ENCODE measurements at places on chromosomes 1 and 21.

- DNase-seq = no peak
Measured at GRCh38 chr21:32021319-32021994, 148.6 kb downstream of the HUNK start.

GRCh38 chr1:12596007-12596821 lies 21.8 kb downstream of the DHRS3 start:
- no peak for DNase-seq

GRCh38 chr1:93629101-93630059 lies 52.3 kb downstream of the BCAR3 start:
- no peak for DNase-seq

DNA sequence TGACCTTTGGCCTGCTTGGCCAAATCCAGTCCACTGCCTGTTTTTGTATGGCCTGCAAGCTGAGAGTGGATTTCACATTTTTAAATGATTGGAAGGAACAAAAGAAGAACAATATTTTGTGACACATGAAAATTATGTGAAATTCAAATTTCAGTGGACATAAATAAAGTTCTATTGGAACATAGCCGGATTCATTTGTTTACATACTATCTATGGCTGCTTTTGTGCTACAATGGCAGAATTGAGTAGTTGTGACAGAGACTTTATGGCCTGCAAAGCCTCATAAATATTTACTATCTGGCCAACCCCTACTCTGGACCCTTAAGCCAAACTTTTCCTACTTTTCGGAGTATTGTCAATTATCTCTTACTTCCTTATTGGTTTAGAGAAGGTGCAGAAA lies 66.6 kb upstream of the IPO9 start:
- DNase-seq = no peak

GRCh38 chr1:84892705-84893618 lies at the start of gene LPAR3:
TSS of gene LPAR3 (minus strand) at chr1:84893206. CDS start at chr1:84866120, 27,086 bp downstream.
- DNase-seq = peak; percentile 16

DNA sequence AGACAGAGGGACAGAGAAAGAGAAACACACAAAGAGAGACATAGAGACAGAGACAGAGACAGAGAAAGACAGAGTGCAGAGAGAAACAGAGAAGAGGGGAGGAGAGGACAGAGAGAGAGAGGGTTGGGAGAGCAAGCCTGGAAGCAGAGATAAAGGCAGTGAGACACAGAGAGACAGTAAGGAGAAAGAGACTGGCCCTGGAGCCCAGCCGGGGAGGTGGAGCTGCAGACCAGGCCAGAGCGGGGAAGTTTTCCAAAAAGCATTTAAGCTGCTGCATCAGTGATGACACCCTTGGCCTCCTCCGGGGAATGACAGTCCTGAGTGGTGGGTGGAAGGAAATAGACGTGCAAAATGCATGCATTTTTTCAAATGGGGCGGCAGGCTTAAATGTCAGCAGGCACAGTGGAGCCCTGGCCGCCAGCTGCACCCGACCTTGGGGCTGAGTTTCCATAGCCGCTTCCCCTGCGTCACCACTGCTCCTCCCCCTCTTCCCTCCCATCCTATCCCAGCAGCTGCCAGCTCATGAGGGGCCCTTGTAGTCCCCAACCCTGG lies 95.4 kb upstream of the KLHDC7A start:
- no peak for DNase-seq
